Kidney glomerular epithelial cell (primary cell): ENCODE measurements at places on chromosomes 5 and 9.

- no peak for DNase-seq
These were observed 92.4 kb upstream of the NR3C1 start for GRCh38 chr5:143495821-143496275.

- no peak for DNase-seq
These were observed 390.6 kb upstream of the CCNH start for GRCh38 chr5:87803352-87803751.

GRCh38 chr5:112902561-112902960 lies 19.5 kb downstream of the REEP5 start:
- no peak for DNase-seq

DNA sequence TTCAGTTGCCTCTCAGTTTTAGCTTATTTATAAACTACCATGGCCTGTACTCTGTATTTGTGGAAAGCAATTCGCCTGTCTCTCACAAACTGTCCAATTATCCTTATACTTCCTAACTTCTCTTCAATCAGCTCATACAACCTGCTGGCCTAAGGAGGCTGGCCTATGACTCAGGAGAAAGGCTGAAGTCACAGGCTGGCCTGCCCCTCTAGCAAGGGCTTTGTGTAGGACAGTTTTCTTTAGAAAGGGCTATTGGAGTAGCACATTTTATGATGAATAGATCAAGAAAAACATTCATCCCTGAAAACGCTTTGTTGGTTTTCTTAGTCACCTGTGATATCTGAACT lies 988.7 kb upstream of the ARRDC3 start:
- peak; percentile 64 for DNase-seq

DNA sequence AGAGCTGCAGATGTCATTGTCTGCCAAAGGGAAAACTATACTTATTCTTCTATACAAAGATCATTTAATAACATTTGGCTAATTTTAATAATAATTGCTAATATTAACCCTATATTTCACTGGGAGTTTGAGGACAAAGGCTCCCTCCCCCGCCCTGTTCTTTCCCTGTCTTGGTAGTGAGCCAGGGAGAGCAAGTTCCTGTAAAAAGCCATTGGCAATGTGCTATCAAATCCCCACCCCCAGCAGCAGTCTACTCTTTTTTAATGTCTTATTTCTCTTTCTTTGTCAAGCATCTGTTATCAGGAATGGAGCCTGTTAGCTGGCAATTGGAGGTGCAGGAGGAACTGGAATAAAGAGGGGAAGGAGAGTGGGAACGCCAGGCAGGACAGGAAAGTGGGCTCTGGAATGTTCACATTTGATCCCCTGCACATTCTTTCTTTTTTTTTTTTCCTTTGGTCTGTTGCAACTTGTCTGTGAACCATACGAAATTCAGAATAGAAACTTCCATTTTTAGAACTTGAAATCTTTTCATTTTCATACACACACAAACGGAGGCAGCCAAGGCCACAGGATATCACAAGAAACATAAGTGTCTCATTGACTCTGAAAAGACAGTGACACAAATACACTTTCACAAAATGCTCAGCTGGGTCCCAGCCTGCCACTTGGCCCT lies 664.8 kb upstream of the ZNF608 start:
- peak; percentile 95 for DNase-seq

GRCh38 chr9:135907006-135907430 lies 328 bp downstream of the CAMSAP1 start:
- peak; percentile 22 for DNase-seq

GRCh38 chr9:16460696-16461095 lies 409.8 kb downstream of the BNC2 start:
- no peak for DNase-seq
